ENCODE measurements at places on chromosomes 6 and 20. TPM values are rescaled to one million over a fixed set of nuclear protein-coding genes. Genes with fewer than 3 reads are reported as not detected.

- DNase-seq = no peak
These were observed 76.2 kb downstream of the ISM1 start for GRCh38 chr20:13297147-13297899.

DNA sequence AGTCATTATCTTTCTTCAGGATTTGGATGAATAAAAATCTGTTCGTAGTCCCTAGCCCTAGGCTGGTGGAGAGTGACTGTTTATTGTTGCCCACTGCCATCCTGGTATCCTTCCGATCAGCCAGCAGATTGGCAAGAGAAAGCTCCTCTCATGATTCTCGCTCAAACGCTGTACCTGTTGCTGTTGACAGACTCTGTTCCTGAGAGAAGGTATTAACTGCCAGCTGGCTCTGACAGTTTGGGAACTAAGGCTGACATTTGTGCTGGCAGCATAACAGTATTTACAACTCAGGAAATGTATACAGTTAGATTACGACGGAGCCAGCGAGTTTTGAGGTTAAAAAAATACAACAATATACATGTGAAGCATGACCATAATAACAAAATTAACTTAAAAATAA, 674.5 kb downstream of the PRKN start:
- no peak for DNase-seq

GRCh38 chr6:42007286-42008137, 42.8 kb upstream of the TAF8 start:
- DNase-seq = no peak

DNA sequence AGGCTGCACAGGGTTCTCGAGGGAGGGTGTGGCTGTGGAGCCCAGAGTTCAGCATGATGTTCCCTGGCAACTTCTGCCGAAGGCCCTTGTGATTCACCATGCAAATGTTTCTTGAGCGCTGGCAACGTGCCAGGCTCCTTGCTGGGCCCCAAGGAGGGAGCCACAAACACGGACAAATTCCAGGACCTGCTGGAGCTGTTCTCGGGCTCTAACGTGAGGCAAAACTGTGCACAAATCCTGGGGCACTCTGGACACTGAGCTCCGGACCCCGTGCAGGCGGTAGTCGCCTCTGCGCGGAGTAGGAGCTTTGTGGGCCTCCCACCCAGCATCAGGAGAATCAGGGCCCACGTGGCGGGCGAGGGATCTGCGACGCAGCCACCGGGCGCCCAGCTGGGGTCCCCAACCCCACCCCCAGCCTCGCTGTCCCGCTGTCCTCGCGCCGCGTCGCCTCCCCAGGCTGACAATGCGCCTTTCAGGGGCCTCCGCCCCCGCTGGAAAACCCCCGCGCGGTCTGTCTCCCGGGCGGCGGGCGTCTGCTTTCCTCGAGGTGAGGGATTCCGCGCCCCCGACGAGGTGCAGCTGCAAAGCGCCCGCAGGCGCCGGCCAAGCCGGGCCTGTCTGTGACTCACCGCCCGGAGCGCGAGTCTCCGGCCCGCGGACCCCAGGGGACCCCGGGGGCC, 31.7 kb upstream of the SCUBE3 start:
- DNase-seq = peak; percentile 76

CRYBG1 gene
- 21.0 TPM for polyA plus RNA-seq

MLN gene
- not detected for polyA plus RNA-seq

DNA sequence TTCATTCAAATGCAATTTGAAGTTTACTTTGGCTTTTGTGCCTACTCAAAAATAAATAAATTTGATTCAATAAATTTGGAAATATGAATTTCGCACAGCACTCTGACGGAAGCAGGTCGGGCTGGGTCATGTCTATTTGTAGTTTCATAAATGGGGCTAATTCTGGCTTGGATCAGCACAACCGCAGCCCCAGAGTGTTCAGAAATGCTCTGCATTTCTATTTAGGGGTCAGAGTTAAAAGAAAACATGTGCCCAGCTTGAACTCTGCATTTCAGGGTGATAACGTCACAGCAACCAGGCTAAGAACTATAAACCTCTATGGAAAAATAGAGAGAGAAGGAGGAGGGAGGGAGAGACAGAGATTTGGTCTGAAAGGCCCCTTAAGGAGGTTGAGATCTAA, 480.9 kb upstream of the NOX3 start:
- DNase-seq = no peak

MAN1A1 gene
- 9.8 TPM for polyA plus RNA-seq

DNA sequence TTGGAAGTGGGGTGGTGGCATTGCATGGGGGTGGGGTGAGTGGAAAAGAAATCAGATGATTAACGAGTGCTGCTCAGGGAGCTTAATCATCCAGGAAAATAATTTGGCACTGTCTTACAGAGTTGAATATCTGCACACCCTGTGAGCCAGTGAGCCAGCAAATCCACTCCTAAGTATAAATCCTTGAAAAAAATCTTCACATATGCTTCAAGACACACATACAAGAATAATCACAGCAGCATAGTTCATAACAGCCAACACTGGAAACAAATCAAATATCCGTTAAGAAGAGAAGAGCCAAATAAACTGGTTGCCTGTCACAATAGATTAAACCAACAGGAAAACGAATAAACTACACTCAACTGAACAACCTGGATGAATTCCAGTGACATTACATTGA, 62.8 kb downstream of the SAMD3 start:
- no peak for DNase-seq

NNAT gene
- 1.2 TPM for polyA plus RNA-seq

NOX3 gene
- polyA plus RNA-seq = not detected

- DNase-seq = no peak
These were observed 32.2 kb downstream of the EIF2S2 start for GRCh38 chr20:34079818-34080217.

DNA sequence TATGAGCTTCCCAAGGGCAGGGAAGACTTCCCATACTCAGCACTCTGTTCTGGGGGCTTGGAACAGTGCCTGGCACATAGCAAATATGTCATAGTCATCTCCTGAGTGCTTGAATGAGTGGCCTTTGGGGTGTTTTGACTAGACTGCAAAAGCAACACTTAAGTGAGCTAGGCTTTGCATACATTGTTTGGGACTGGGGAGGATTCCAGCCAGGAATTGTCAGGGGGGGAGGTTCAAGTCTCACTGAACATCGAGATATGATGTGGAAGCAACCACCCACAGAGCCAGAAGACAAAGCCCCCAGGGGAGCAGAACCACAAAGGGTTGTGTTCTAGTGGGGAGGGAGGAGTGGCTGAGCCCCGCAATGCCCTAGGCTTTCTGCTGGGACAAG, 98.4 kb downstream of the SYCP2 start:
- no peak for DNase-seq

DNA sequence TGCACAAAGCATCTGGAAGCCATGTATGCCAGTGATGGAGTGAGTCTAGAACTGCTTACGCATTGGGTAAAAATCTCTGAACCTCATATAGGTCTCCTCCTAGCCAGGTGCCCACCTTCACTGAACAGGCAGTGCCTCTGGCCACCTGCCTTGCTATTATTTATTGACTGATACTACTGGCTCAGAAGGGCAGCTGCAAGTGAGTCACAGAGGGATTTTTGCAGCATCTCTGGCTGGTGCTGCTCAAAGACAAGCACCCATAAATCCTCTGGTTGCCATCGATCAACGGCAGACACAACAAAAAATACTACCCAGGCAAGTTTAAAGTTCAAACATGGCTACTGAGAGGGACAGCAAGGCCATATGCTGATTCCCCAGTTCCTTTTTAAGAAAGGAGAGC, 279.4 kb downstream of the UBE3D start:
- no peak for DNase-seq

DNA sequence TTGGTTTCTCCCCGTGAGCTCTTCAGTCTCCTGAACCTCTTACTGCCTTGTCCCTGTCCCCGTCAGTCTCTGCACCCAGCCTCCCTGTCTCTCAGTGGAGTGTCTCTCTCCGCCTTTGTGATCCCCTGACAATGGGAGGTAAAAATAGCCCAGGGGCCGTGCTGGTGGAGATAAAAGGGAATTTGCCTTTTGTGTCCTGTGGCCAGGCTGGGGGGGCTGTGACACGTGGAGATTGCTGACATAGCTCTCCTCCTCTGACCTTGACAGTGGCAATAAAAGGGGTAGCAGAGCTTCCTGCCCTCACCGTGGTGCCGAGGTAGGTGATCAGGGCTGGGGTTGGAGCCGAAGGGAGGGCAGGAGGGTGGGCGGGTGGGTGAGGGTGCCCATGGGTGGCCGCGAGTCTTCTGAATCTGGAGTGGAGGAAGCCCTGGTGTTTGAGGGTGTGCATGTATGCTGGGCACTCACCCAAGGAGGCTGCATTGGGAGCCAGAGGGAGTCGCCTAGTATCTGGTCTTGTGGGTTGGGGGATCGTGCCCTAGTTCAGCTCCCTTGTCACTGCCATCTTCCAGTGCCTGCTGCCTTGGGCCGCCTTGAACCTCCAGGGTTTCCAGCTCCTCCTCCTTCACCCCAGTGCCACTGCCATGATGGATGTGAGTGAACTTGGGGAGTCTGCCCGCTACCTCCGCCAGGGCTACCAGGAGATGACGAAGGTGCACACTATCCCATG, 21.9 kb downstream of the MYH7B start:
- DNase-seq = no peak

- DNase-seq = no peak
These were observed 170.2 kb downstream of the HAO1 start for GRCh38 chr20:7770046-7770445.

LPA gene
- not detected for polyA plus RNA-seq

DNA sequence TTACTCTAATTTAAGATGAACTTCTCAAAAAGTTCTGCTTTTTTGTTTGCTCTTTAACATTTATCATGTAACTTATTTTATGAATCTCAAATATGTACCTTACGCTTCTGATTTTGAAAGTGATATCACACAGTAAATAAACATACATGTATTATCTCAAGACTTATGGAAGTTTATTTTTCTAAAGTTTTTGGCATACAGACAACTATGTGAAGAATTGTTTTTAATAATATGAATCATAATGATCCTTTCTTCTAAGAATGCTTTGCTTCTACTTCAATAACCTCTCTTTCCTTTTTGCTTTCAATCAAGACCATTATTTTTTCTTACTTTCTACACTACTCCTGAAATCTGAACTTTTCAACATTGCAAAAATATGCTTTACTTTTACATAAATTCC, 816.4 kb downstream of the EYS start:
- DNase-seq = no peak

- DNase-seq = no peak
These were observed 636 bp downstream of the RTF2 start for GRCh38 chr20:56469077-56469449.
